ENCODE measurements at places on chromosomes 1 and 21.

DNA sequence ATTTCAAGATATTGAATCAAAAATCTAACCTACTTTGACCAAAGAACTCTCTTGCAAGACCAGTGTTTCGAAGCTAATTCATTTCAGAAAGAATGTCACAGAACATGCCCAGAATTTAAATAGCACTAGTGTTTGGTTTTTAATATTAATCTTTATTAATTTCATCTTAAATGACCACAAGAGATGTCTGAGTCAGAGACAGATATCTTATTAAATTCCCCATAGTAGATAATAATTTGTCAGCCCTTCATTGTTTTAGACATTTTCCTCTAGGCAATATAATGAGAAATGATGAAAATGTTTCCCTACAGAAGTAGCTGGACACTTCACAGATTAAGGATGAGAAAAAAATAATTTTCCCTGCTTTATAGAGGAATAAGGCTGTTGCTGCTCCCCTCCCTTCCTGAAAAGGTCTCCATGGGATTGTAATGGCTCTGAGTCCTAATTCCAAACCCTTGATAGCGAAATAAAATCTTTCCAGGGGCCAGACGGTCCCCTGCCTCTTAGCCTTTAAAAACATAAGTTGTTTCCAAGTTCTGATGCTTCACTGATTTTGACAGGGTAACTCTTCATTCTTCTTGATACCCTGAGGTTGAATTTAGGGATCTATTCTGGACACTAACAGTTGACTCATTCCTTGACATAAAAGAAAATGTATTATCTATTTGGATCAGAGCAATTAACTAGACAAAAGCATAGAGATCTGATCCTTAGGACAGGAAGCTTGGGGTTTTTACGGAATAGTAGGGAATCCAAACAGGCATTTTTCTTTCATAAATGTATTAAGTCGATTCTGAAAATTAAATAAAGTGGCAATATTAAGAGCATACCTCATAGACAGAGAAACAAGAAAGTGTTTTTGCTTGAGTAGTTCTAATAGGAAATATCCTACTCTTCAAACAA is 820.8 kb downstream of the BRINP3 start:
- no peak for DNase-seq

- DNase-seq: no peak
These were observed 9.8 kb downstream of the JUN start for GRCh38 chr1:58774027-58774426.

- DNase-seq: no peak
These were observed 428.5 kb upstream of the RGS18 start for GRCh38 chr1:191729742-191730141.

DNA sequence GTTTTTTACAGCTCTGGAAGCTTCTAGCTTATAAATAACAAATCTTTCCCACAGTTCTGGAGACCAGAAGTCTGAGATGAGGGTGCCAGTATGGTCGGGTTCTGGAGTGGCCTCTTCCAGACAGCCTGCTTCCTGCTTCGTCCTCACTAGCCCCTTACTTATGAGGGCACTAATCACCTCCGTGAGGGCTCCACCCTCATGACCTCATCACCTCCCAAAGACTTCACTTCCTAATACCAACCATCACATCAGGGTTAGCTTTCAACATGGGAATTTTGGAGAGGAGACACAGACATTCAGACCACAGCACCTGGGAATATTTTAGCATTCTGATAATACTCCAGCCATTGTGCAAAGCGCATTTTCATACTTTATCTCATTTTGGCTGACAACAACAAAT is 223.7 kb upstream of the IRF2BP2 start:
- DNase-seq: no peak

GRCh38 chr1:166189126-166189525 is 22.3 kb upstream of the FAM78B start:
- DNase-seq: no peak

- no peak for DNase-seq
These were observed 71.0 kb downstream of the RALGPS2 start for GRCh38 chr1:178796013-178796412.

DNA sequence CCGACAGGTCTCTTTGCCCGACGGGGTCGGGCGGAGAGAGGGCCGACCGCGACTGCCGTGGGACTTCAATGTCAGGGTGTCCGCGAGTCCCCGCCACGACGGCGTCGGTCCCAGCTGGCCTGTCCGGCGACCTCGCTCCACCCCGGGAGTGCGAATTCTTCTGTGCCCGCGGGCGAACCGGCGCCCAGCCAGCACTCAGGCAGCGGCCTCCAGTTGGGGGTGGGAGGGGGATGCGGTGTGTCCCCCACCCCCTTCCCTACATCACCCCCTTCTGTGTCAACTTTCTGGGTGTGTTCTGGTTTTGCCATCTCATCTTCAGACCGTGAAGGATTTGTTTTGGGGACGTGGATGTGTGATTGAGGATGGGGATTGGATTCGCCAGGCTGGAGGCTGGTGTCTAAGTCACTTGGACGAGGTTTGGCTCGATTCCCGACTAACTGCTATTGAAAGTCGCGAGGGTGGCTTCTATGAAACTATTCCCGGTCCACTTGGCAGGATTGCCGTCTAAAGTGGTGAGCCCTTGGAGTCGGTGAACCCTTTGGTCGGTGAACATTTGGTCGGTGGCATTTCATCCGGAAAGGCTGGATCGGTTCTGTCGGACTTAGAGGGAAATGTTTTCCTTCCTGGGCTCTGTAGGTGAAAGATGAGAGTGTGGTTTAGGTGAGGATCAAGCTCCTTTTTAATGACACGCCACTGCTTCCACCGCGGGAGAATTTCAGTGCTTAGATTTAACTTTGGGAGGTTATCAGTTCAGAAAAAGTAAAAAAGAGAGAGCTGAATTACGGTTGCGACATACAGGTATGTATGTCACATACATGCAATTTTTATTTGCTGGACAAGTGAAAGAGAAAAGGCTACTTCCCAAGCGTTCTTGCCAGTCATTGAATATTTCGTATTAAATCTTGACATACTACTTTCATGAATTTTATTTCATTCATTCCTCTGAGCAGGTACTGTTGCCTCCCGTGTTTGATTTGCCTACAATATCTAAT is 771 bp downstream of the ABCD3 start:
- no peak for DNase-seq

DNA sequence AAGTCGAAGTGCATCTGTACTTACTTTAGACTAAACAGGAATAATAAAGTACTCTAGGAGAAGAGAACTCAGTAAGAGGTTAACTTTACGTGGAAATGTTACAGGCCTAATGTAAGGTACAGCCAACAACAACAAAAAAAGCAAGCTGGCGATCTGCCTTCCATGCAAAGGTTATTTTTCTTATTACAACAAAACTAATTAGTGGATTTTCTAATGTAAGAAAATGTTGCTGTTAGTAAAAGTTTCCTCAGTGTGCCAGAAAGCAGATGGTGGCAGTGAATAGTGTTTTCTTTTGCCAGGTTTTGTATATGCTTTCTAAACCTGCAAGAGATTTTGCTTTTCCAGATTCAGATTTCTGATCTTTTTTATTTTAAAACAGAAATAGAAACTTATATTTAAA is 179.2 kb downstream of the NFIA start:
- DNase-seq: no peak

DNA sequence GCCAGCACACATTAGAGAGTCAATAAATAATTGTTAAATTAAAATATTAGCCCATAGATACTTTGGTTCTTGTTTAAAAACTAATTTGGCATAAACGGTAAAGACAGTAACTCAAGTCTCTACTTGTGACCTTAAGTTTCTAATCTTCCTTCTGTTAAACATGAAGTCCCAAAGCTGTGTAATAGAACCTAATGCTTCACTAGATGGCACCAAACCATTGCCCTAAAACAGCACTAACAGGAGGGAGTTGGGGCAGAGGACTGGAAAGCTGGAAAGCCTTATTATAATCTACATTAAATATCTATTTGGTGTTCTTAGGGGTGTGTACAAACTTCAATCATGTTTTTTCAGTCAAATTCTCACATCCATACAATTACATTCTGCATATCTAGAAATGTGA is 176.7 kb downstream of the OLFM3 start:
- DNase-seq: no peak
